Urothelium cell line (cell line): ENCODE measurements at places on chromosomes 12 and 14.

GRCh38 chr12:67534681-67535080 is 113.9 kb upstream of the DYRK2 start:
- peak; percentile 57 for DNase-seq

- DNase-seq: no peak
These were observed 35.9 kb downstream of the FZD10 start for GRCh38 chr12:130198026-130198662.

DNA sequence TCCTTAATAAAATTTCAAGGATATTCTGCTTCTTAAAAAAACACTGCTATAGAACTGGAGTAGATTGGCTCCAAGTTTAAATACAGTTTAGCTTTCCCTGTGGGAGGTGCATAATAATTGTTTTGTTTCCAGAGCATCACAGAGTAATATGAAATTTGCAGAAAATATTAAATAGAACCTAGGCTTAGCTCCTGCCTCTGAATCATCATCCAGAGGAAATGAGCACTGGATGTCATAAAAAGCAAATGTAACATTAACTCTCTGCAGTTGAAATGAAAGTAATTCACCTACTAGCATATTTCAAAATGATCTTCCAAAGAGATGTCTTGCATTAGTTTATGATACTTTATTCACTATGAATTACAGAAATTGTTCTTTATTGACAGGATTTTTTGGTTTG is 769.8 kb downstream of the C12orf50 start:
- no peak for DNase-seq

GRCh38 chr12:49253033-49253623 is 11.8 kb upstream of the TUBA1C start:
- DNase-seq: no peak

DNA sequence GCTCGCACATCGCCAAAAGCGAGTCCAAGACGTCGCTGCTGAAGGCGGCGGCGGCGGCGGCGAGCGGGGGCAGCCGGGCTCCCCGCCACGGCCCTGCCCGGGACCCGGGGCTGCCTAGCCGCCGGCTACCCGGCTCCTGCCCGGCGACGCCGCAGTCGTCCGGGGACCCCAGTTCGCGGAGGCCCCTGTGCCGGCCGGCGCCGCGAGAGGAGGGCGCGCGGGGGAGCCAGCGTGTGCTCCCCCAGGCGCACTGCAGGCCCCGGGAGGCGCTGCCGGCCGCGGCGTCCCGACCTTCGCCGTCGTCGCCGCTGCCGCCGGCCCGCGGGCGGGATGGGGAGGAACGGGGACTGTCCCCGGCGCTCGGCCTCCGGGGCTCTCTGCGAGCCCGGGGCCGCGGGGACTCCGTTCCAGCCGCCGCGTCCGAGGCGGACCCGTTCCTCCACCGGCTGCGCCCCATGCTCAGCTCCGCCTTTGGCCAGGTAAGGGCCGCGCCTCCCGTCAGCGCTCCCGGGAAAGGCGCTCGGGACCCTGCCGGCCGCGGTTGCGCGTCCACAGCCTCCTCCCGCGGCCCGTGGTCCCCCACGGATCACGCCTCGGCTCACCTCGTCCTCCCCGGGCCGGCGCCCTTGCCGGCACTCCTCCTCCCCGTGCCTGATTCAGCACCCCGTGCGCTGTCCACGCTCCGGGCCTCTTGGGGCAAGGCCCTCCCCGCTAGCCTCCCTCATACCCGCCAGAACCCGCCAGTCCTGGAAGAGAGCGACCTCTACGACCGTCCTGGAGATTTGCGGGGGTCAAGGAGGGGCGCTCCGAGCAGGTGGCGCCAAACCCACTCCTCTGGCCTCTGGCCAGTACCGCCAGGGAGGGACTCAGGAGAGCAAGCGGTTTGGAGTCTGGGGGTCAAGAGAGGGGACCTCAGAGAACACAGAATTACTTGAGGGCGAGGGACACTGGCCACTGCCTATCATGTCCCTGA is 721 bp downstream of the CABP1 start:
- peak; percentile 80 for DNase-seq

DNA sequence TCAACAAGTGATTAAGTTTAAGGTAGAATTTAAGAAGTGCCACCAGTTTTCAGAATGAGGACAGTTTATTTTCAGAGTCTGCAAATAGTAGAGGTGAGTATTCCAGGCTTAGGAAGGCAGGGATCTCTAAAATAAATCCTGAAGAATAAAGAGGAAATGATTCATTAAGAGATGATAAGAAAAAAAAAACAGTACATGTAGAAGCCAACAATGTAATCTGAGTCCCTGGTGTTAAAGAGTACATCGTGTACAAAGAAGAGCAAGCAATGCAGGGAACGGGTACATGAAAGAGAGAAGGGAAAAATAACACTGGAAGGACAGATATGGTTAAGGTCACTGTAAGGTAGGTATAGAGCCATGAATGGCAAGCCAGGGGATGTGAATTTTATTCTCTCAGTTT is 95.2 kb upstream of the FOXG1 start:
- DNase-seq: no peak
